ENCODE measurements at places on chromosomes 5 and 9.

DNA sequence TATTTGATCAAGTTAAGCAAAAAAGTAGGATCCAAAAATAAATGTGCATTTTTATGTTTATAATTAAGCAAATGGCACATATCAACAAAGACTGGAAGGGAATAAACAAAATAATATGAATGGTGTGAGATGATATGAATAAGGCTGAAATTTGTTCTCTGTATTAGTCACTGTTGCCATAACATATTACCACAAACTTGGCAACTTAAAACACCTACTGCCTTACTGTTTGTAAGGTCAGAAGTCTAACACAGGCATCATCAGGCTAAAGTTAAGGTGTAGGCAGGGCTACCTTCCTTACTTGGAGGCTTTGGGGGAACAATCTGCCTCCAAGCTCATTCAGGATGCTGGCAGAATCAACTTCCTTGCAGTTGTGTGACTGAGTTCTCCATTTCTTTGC, 19.3 kb downstream of the PGGT1B start:
- DNase-seq = no peak

- DNase-seq = no peak
Measured at GRCh38 chr5:124417196-124417595, 329.2 kb downstream of the ZNF608 start.

DNA sequence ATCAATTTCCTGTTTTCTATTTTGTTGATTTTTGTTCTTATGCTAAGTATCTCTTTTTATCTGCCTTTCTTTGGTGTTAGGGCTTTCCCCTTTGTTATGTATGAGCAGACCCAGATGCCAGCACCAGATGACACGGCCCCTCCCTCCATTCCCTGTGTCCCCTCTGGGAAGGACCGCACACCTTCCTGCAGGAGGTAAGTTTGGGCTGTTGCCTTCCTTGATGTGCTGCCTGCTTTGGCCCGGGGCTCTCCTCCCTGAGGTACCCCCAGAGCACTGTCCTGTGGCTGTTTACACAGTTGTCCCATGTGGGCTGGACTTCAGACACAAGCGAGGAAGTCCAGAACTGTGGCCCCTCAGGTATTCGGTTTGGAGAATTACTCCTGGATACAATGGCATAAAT, 343.8 kb upstream of the IRX1 start:
- no peak for DNase-seq

- no peak for DNase-seq
Measured at GRCh38 chr5:919356-920000, 26.8 kb downstream of the TRIP13 start.

Measured in immature natural killer cell (primary cell).